ENCODE measurements at places on chromosomes 7 and 10.

GRCh38 chr7:13952921-13953320, 36.5 kb downstream of the ETV1 start:
- H3K4me1 ChIP-seq = peaks cover 10% of the 10 kb centered on the region
- H3K4me3 ChIP-seq = no peak overlapping the region
- H3K27me3 ChIP-seq = no peaks in the 10 kb centered on the region
- no peak overlapping the region for H3K27ac ChIP-seq

DNA sequence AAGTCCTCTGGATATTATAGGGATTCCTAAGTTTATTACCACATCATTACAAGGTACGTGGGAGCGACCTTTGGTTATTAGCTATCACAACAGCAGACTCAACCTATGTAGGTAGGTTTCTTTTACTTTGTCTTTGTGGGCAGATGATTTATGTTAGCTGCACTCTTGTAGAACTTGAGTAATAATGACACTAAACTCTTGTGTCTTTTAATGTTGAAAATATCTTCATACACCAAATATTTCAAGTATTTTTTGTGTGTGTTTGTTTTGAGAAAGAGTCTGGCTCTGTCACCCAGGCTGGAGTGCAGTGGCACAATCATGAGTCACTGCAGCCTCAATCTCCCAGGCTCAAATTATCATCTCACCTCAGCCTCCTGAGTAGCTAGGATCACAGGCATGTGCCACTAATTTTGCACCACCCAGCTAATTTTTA, 19.2 kb upstream of the SUPV3L1 start:
- no peak overlapping the region for H3K27ac ChIP-seq
- H3K4me3 ChIP-seq = no peak overlapping the region
- no peak for DNase-seq
- H3K36me3 ChIP-seq = peaks cover 10% of the 10 kb centered on the region

- no peaks in the 10 kb centered on the region for H3K27me3 ChIP-seq
- no peak for DNase-seq
- H3K27ac ChIP-seq = peak overlapping the region; percentile 79
- peaks cover 34% of the 10 kb centered on the region for H3K4me1 ChIP-seq
- peaks cover 4% of the 10 kb centered on the region for H3K36me3 ChIP-seq
Observed at GRCh38 chr10:119754085-119754484, 28.2 kb downstream of the INPP5F start.

GRCh38 chr7:81327468-81328266, 408.8 kb upstream of the SEMA3C start:
- no peaks in the 10 kb centered on the region for H3K4me1 ChIP-seq
- no peaks in the 10 kb centered on the region for H3K36me3 ChIP-seq
- H3K27me3 ChIP-seq = no peaks in the 10 kb centered on the region
- DNase-seq = no peak
- H3K4me3 ChIP-seq = no peak overlapping the region

- DNase-seq = no peak
- no peaks in the 10 kb centered on the region for H3K27me3 ChIP-seq
- peak overlapping the region; percentile 70 for H3K4me3 ChIP-seq
- no peaks in the 10 kb centered on the region for H3K36me3 ChIP-seq
- peak overlapping the region; percentile 72 for H3K27ac ChIP-seq
Observed at GRCh38 chr7:150382123-150382843, 3.2 kb downstream of the ZNF775 start.

DNA sequence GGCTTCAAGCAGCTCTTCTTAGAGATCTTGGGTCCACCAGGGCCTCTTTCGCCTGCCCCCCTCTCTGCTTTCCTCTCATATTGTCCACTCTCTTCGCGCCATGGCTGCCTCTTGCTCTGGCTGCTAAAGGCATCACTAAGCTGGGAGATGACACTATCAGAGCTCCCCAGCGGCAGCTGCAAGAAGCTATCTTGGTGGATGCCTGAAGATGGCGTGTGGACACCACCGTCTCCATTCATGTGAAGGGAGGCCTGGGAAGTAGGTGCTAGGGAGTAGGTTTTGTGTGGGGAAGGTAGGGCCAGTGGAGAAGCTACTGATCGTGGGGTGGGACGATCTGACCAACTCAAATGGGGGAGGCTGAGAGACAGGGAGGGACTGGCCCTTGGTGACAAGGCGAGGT, 45.9 kb upstream of the PDLIM1 start:
- no peak for DNase-seq
- H3K36me3 ChIP-seq = peaks cover 11% of the 10 kb centered on the region
- peaks cover 6% of the 10 kb centered on the region for H3K4me1 ChIP-seq
- no peak overlapping the region for H3K4me3 ChIP-seq
- H3K27me3 ChIP-seq = no peaks in the 10 kb centered on the region
- H3K27ac ChIP-seq = no peak overlapping the region

GRCh38 chr10:115417585-115418265, 324.6 kb downstream of the ATRNL1 start:
- no peaks in the 10 kb centered on the region for H3K4me1 ChIP-seq
- no peak for DNase-seq
- no peaks in the 10 kb centered on the region for H3K27me3 ChIP-seq
- H3K36me3 ChIP-seq = no peaks in the 10 kb centered on the region
- no peak overlapping the region for H3K27ac ChIP-seq

DNA sequence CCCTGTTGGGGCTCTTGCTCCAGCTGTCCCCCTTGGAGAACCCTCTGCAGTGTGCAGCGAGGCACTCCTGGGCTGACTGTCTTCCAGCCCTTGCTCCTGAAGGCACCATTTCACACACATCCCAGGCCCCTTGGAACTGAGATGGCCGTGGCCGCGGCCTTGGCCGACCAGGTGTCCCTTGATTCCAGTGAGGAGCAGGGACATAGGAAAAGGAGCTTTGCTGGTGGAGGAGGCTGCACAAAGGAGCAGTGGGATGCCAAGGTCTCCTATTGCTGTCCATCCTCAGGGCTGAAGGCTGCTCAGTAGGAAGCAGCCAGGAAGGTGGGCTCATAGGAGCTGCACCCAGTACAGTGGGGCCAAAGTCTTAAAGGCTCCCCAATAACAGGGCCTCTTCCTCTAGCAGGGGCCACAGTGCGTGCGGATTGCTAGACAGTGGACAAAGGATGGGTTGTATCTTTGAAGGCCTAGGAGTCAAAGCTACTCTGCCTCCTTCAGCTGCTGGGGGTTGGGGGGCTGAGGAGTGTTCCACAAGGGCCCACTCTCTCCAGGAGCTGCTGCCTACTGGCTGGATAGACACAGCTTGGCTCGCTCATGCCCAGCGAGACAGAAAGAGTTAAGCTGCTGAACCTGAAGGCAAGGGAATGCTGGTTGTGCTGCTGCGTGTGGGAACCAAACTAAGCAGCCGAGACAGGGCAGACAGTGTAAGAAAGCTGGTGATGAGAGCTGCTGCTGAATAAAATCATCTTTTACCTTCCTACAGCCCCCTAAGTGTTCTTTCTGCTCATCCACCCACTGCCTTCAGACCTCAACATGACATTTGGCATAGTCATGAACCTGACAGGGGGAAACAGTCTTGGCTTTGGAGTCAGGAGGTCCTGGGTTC, 891.9 kb upstream of the ZNF722 start:
- H3K4me3 ChIP-seq = no peak overlapping the region
- H3K4me1 ChIP-seq = no peaks in the 10 kb centered on the region
- H3K36me3 ChIP-seq = peaks cover 4% of the 10 kb centered on the region
- no peak overlapping the region for H3K27ac ChIP-seq
- DNase-seq = no peak

DNA sequence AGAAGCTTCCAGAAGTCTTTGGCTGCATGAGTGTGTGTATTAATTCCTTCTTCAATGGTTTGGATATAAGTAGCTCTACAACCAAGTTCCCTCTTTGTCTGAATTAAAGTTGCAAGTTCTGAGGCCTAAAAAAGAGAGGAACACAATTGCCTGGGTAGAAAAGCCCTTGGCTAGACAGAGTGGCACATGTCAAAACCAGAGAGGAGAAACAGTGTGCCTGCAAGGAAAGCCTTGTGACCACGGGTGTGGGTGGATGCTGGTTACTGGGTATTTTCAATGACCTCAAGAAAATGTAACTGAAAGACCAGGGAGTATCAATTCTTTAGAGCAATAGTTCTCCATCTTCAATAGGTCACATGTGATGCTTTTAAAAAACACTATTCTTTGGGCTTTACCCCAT, 148.3 kb downstream of the SVIL start:
- no peak for DNase-seq
- no peaks in the 10 kb centered on the region for H3K27me3 ChIP-seq
- no peak overlapping the region for H3K27ac ChIP-seq

DNA sequence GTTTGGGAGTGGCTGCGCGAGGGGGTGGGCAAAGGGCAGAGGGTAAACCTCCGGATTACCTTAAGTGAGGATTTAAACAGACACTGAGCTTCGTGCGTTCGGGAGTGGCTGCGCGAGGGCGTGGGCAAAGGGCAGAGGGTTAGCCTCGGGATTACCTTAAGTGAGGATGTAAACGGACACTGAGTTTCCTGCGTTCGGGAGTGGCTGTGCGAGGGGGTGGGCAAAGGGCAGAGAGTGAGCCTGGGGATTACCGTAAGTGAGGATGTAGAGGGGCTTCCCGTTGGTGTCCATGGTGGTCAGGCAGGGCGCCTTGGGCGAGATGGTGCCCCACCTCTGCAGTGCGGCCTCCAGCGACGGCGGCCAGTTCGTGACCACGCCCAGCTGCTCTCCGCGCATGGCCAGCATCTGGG, 275.8 kb downstream of the DIP2C start:
- H3K27ac ChIP-seq = no peak overlapping the region
- H3K4me3 ChIP-seq = no peak overlapping the region
- no peaks in the 10 kb centered on the region for H3K27me3 ChIP-seq
- H3K4me1 ChIP-seq = peaks cover 10% of the 10 kb centered on the region

DNA sequence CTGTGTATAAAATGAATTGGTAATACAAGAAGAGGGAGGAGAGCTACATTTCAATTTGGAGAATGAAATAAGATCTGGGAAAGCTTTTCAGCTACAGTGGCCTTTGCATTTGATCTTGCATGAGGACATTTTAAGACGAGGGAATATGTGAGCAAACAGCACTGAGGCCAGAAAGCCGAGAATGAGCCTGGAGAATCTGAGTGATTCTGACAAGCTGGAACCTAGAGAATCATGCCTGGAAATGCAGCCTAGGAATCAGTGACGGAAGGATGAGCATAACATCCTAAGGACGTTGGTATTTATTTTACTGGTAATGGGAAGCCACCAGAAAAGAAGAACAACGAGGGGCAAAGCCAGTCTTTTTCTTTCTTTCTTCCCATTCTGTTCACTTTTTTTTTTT, 44.3 kb downstream of the ARL5B start:
- H3K27me3 ChIP-seq = no peaks in the 10 kb centered on the region
- no peak for DNase-seq
- no peak overlapping the region for H3K27ac ChIP-seq
- peaks cover 18% of the 10 kb centered on the region for H3K4me1 ChIP-seq
- H3K4me3 ChIP-seq = no peak overlapping the region

GRCh38 chr10:86102451-86102850, 264.1 kb downstream of the GRID1 start:
- DNase-seq = peak; percentile 31
- no peak overlapping the region for H3K27ac ChIP-seq
- H3K27me3 ChIP-seq = peaks cover under 1% of the 10 kb centered on the region
- H3K36me3 ChIP-seq = no peaks in the 10 kb centered on the region
- H3K4me1 ChIP-seq = peaks cover 4% of the 10 kb centered on the region

DNA sequence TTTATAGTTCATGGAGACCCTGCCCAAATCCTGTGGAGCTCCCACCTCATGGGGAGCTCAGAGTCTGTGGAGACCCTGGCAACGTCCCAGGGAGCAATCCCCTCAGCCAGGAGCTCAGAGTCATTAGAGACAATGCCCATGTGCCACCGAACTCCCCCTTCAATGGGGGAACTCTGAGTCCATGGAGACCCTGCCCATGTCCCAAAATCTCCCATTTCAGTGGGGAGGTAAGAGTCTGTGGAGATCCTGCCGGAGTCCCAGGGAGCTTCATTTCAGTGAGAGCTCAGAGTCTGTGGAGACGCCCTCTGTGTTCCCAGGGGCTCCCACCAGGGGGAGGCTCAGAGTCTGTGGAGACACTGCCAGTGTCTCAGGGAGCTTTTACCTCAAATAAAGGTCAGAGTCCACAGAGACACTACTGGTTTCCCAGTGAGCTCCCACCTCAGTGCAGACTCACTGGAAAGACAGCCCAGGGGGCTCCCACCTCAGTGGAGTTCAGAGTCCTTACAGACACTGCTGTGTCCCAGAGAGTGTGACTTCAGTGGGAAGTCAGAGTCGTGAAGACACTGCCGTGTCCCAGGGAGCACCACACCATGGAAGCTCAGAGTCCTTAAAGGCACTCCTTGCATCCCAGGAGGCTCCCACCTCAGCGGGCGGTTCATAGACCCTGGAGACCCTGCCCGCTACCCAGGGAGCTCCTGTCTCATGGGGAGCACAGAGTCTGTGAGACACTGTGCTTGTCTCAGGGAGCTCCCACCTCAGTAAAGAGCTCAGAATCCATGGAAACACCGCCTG, 5.0 kb downstream of the MYO1G start:
- H3K4me3 ChIP-seq = no peak overlapping the region
- H3K36me3 ChIP-seq = no peaks in the 10 kb centered on the region
- DNase-seq = no peak
- H3K4me1 ChIP-seq = no peaks in the 10 kb centered on the region

- peak; percentile 27 for DNase-seq
- no peak overlapping the region for H3K4me3 ChIP-seq
- H3K36me3 ChIP-seq = no peaks in the 10 kb centered on the region
- no peaks in the 10 kb centered on the region for H3K4me1 ChIP-seq
- H3K27me3 ChIP-seq = peaks cover 3% of the 10 kb centered on the region
- no peak overlapping the region for H3K27ac ChIP-seq
Observed at GRCh38 chr10:86085136-86085535, 281.5 kb downstream of the GRID1 start.

GRCh38 chr7:156918635-156919034, 25.7 kb upstream of the LMBR1 start:
- H3K27me3 ChIP-seq = peaks cover 8% of the 10 kb centered on the region
- no peak for DNase-seq
- no peaks in the 10 kb centered on the region for H3K4me1 ChIP-seq
- no peaks in the 10 kb centered on the region for H3K36me3 ChIP-seq
- no peak overlapping the region for H3K27ac ChIP-seq

GRCh38 chr7:4109481-4110110, 572.5 kb upstream of the FOXK1 start:
- H3K27me3 ChIP-seq = no peaks in the 10 kb centered on the region
- H3K36me3 ChIP-seq = peaks cover 10% of the 10 kb centered on the region
- H3K27ac ChIP-seq = no peak overlapping the region
- DNase-seq = no peak
- no peak overlapping the region for H3K4me3 ChIP-seq
- no peaks in the 10 kb centered on the region for H3K4me1 ChIP-seq

- no peak for DNase-seq
- H3K4me3 ChIP-seq = no peak overlapping the region
- H3K36me3 ChIP-seq = peaks cover 8% of the 10 kb centered on the region
- peaks cover 16% of the 10 kb centered on the region for H3K4me1 ChIP-seq
Observed at GRCh38 chr10:29039091-29039490, 249.8 kb upstream of the LYZL1 start.

DNA sequence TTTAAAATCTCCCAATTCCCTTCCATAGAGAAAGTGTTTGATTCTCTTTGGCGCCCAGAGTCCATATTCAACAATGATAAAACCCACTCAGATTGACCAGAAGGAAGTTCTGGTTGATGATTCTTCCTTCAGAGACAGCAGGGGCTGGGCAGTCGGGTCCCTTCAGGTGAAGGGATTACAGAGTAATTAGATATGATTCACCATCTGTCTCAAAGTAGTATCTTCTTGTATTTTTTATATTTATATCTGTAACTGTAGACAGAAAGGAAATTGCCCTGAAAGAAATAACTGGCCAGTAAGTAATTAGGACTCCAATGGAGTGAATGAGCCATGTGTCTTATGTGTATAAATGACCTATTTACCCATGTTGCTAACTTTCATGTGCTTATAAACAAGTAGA, 156.0 kb downstream of the PLCE1 start:
- no peak overlapping the region for H3K4me3 ChIP-seq
- H3K36me3 ChIP-seq = no peaks in the 10 kb centered on the region
- no peak overlapping the region for H3K27ac ChIP-seq
- H3K27me3 ChIP-seq = no peaks in the 10 kb centered on the region
- no peaks in the 10 kb centered on the region for H3K4me1 ChIP-seq

Measured in type B pancreatic cell (in vitro differentiated cells).